GM19239 (cell line): ENCODE measurements at places on chromosomes 13 and 19.

GRCh38 chr13:74206061-74206561 is 71.9 kb upstream of the KLF12 start:
- no peak for DNase-seq

- no peak for DNase-seq
Observed at GRCh38 chr13:71396149-71396548, 470.9 kb downstream of the DACH1 start.

DNA sequence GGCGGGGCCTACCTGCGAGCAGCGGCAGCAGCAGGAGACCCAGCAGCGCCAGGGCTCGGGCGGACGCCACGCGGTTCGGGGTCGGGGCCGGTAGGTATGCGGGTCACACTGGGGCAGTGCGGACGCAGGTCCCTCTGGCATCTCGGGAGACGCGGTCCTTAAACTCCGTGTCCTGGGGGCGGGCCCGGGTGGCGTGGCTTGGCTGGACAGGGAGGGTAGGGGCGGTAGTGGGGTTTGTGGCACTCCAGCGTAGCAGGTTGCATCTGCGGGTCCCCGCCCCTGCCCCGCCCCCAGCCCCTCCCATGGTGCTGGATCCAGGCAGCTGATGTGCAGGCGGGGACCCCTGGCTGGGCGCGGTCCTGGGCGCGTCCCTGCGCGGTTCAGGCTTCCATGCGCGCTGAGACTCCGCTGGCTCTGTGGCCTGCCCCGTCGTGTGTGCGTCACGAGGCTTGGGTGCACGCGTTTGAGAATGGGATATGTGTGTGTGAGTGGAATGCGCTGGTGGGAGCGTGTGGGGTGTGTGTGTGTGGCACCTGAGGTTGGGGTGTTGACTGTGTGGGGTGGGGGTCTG is 96.1 kb downstream of the WTIP start:
- DNase-seq: no peak

- DNase-seq: no peak
Observed at GRCh38 chr13:27712421-27712820, 79.9 kb upstream of the GSX1 start.

- DNase-seq: no peak
Observed at GRCh38 chr13:45048890-45049407, 59.6 kb downstream of the GPALPP1 start.
